ENCODE measurements at places on chromosomes 7 and 10.
A peak's percentile ranks its signal among the peaks of the same experiment; 100 is the strongest.

- no peak for DNase-seq
Observed at GRCh38 chr10:121675344-121675743, 77.1 kb upstream of the FGFR2 start.

DNA sequence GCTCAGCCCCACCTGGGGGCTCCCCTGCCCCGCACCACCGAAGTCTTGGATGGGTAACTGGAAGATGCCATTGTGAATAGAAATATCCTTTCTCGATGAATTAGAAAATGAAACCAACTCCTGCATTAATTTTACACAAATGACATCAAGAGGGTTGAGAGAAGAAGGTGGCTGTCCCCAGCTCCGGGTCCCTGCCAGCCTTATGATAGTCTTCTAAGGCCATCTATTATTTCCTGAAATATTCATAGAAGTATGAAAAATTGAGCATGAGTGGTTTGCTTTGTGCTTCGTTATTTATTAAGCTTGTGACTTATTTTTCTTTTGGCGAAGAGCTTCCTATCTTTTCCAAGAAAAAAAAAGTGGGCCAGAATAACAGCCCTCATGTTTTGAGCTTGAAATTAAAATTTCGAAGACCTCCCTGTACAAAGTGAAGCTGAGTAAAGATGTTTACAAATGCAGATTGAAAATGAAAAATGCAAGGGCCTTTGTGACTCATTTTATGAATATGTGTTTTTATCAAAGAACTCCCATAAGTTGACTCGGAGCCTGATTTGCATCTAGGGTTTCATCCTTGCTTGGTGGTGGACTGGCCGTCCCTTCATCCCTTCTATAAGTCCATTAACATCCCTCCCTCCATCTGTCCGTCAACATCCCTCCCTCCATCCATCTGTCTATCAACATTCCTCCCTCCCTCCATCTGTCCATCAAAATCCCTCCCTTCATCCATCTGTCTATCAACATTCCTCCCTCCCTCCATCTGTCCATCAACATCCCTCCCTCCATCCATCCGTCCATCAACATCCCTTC lies 20.5 kb upstream of the CFAP46 start:
- DNase-seq: no peak

DNA sequence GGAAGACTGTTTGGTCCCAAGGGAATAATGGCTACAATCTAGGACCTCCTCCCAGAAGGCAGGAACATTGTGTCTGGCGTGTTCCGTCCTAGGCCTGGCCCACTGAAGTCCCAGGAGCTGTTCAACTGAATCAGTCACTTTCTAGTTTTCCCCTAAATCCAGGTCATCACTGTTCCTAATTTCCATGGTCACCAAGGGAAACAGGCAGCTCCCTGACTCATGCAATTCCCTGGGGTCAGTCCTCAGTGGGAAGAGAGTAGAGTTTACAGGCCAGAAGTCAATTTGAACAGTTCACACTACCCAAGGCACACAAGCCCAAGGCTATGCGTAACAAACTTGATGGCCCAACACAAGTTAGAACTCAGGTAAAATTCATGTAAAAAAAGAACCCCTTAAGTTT lies 44.0 kb downstream of the CREB3L2 start:
- DNase-seq: no peak

DNA sequence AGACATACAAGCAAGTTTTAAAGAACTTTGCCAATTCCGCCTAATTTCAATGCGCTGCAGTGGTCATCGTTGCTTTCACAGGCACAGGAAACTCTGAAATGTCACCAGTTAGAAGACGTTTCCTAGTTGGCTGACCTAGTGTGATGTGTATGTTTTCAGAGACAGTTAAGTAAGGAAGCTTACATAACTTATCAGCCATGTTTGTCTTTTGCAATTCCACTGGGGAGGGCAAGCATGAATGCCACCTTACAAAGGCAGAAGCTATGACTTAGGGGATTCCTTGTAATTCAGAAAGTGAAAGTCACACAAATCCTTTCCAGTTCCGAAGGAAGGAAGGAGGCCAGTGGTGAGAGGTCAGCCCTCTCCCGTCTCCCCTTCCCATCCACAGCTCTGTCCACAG lies 15.0 kb upstream of the NPS start:
- no peak for DNase-seq

- DNase-seq: no peak
Observed at GRCh38 chr7:8285155-8285554, 23.2 kb upstream of the ICA1 start.

- DNase-seq: no peak
Observed at GRCh38 chr7:132504071-132504470, 72.2 kb downstream of the PLXNA4 start.

- no peak for DNase-seq
Observed at GRCh38 chr7:114273218-114273617, 141.4 kb upstream of the FOXP2 start.

DNA sequence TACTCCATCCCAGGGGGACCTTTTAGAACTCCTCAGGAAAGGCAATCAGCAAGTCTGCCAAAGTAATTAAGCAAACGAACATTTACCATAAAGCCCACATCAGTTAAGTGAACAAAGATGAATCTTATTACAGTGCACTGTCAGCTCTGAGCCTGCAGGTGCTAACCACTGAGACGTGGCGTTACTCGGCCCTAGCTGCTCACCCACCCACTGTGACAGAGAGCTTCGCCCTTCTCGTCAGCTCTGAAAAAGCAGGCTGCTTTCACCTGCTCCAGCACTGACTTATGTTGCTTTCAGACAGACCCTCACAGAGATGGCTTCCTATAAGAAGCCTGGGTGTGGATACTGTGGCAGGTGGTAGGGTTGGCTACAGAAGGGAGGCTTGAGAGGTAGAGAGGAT lies 57.7 kb upstream of the KCNIP2 start:
- no peak for DNase-seq

DNA sequence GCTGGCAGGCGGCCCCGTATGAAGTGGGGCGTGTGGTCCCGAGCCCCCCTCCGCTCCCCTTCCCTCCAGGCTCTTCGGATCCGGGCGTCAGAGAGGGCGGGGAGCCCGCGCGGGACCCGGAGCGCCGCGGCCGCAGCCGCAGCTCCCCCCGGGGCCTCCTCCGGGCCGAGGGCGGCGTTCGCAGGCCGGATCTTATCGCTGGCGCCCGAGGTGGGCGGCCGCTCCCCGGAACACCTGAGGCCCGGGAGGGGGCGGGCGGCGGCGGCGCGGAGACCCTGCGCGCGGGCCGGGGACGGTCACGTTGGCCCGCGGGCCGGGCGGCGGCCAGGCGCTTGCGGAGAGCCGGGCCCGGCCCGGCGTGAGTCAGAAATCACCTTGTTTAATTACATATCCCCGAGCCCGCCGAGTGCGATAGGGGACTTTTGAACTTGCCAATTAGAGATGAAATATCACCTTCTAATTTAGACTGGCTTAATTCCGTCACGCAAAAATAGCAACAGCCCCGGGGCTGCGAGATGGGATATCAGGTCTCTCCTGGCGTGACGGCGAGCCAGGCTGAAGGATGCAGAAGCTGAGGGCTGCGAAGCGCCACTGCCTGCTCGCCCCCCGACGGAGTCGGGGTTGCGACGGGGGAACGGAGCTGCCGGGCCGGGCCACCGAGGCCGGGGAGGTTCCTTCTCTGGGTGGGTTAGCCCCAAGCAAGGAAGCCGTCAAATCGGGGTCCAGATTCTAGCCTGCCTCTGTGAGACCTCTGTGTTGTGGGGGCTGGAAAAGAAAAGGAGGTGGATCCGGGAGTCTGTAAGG lies 43.4 kb downstream of the LDB3 start:
- peak; percentile 64 for DNase-seq

- peak; percentile 54 for DNase-seq
Observed at GRCh38 chr7:23183279-23184012, 1.6 kb downstream of the NUP42 start.

- DNase-seq: no peak
Observed at GRCh38 chr10:33419311-33419710, 84.8 kb upstream of the NRP1 start.

DNA sequence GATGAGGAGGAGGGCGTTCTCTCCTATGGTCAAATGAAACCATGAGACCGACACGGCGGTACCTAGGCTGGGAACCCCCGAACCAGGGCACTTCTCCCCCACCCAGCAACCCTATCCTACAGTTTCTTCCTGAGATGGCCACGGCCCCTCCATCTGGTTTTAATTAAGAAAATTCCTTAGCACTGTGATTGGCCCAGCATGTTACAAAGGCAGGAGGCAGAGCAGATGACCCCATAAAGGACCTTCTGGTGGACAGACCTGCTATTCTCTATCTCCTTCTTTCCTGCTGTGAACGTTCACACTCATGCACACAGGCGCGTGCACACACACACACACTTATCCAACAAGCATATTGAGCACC lies 129.4 kb downstream of the RGS10 start:
- no peak for DNase-seq

- DNase-seq: peak; percentile 48
Observed at GRCh38 chr7:116786791-116787443, 75.5 kb upstream of the CAPZA2 start.

- no peak for DNase-seq
Observed at GRCh38 chr7:51455948-51456347, 139.3 kb upstream of the COBL start.

GRCh38 chr7:124810605-124811004 lies 45.0 kb upstream of the GPR37 start:
- no peak for DNase-seq

DNA sequence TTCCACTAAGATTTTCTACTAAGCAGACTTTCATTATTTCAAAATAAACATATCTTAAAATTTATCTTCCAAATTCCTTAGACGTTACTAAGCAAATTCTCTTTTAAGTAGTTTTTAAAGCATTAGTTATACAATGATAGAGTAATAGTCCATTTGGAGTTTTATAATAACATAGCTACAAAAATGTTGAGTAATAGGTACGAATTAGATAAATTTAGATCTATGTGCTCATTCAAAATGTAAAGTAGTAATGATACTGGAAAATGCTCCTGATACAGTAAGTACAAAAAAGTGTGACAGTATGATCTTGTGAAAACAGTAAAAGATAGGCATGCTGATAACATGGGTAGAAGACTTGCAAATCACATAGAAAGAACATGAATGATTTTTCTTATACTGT lies 4.5 kb downstream of the DMTF1 start:
- no peak for DNase-seq

- DNase-seq: no peak
Observed at GRCh38 chr7:101373812-101374614, 11.3 kb downstream of the COL26A1 start.

DNA sequence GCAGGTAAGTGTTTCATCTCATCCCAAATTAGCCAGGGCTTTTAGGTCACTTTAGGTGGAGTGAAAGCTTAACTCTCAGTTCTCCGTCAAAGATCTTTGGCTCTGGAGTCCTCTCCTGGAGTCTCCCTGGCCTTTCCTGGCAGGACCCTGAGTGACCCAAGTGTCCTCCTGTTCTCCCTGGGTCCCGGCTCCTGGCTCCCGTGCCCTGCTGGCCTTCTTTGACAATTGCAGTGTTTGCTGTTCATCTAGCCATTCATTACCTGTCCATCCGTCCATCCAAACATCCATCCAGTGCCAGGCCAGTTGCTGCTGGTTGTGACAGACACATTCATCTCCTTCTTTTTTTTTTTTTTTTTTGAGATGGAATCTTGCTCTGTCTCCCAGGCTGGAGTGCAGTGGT lies 6.2 kb upstream of the TPST1 start:
- no peak for DNase-seq

DNA sequence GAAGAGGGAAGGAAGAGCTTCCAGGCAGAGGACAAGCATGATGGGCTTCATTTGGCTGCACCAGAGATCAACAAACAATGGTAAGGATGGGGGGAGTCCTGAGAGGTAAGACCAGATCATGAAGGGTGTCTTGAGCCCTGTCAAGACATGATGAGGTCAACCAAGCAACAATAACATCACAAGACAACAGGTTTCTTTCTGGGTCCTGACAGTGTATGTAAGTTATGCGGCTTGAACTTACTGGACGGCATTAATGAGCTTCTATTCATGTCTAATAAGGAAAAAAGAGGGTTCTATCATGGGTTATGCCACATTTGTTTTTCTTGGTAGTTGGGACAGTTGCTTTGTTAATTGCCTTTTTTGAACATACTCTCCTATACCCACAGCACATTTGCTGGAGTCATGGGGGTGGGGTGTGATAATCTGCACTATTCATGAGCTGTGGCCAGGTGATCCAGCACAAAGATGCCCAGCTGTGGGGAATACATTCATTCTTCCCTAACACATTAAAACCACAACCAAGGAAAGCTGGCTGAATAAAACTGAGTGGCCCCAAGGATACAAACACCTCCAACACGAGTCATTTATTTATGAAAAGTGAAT lies 168.8 kb upstream of the KLF14 start:
- DNase-seq: peak; percentile 77

GRCh38 chr10:96949039-96949683 lies 117.1 kb downstream of the LCOR start:
- DNase-seq: no peak
